Stimulated activated CD4-positive, alpha-beta T cell treated with anti-CD3 and anti-CD28 coated beads, TNF-alpha, amount 100 ng/mL, for 24 hours (primary cell): ENCODE measurements at places on chromosomes 3 and 15.

DNA sequence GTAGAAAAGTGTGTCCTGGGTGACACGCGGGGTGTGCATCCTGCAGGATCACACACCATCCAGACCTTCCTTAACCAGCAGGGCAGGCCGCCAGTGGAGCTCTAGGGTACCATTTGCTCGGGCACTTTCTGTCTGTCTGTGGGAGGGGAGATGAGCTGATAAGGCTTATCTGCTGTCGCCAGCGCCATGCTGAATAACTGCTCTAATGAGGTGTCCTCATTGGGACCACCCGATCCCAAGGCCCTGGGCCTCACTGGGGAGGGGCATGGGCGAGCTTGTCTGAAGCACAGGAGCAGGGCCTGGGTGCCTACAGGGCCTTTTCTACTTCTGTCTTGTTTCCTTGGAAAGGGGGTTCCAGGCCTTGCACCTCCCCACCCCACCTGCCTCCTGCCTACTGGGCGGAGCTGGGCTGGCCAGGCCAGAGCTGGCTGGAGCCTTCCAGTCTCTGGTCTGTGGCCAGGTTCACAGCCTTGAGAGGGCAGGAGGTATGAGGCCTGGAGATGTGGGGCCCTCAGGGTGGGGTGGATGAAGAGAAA, 2.5 kb upstream of the GATA2 start:
- DNase-seq = no peak

DNA sequence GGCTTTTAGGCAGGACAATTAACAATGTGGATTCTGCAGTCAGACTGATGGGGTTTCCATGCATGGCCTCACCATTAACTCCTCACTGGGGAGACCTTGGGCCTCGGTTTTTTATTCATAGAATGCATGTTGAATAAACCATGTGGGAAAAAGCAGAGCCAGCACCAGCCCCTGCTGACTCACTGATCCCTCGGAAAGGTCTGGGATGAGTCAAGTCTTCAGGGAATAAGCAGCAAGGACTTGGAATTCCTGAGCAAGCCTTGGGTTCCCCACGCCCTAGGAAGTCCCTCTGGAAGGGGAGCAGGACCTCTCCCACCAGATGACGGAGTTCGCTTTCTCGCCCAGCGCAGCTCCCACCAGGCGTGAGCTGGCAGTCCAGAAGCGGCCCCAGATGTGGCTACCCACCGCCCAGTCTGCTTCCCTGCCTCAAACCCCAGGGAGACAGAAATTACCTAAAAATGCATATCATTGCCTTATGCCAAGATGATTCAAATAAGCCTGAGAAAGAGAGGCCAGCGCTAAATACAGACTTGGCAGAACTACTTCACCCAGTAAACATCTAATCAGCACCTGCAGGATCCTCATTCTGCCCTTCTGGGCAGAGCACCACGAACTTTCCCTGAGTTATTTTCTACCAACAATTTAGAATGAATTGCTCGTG, 45.4 kb downstream of the BTD start:
- DNase-seq = no peak

DNA sequence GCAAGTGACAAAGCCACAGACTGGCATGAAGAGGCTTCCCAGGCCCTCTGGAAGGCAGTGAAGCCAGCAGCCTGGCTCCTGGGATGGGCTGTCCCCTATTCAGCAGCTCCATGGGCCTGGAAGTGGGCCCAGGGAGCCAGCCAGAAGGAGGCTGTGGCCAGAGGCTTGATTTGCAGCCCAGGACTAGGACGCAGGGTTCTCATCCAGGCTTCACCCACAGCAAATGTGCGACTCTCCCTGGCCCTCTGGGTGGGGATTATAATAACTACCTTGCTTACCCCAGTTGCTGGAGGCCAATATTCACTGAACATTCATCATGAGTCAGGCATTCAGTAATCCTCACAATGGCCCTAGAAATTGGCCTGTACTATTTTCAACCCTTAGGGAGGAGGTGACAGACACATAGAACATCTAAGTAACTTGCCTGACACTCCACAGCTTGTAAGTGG, 24.6 kb upstream of the SRP14 start:
- DNase-seq = no peak

DNA sequence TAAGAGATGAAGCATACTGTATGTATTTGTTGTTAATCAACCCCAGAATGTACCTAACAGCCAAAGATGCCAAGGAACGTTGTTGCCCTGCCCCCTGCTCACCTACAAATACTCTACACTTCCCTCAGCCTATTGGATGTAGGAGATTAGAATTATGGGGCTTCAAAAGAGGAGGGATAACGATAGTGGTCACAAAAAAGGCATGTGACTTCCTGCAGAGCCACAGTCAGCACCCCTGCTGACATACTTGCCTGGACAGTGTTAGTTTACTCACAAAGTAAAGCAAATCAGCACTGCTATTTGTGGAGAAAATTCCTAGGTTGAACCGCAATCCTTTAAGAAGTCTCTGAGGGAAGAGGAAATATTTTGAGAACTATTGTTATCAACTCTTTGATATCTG, 37.9 kb downstream of the PARP15 start:
- DNase-seq = no peak

- no peak for DNase-seq
These were observed 50.4 kb downstream of the GPR171 start for GRCh38 chr3:151152455-151153079.

DNA sequence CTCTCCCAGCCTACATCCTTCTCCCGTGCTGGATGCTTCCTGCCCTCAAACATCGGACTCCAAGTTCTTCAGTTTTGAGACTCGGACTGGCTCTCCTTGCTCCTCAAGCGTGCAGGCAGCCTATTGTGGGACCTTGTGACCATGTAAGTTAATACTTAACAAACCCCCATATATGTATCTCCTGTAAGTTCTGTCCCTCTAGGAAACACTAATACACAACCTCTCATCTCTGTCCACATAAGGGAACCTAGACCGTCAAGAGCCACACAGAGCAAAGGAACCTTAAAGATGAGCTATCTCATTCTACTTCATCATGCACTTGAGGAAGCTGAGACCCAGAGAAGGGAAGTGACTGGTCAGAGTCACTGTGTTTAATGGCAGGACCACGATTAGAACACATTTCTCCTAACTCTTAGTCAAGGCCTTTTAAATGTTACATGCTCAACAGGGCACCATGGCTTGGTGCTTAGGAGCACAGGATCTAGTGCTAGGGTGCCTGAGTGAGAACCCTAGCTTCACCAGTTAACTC, 50.3 kb downstream of the NPTN start:
- DNase-seq = no peak

GRCh38 chr3:186108106-186108940, 566 bp downstream of the ETV5 start:
- peak; percentile 21 for DNase-seq

GRCh38 chr3:16618721-16619120, 13.5 kb upstream of the DAZL start:
- no peak for DNase-seq

DNA sequence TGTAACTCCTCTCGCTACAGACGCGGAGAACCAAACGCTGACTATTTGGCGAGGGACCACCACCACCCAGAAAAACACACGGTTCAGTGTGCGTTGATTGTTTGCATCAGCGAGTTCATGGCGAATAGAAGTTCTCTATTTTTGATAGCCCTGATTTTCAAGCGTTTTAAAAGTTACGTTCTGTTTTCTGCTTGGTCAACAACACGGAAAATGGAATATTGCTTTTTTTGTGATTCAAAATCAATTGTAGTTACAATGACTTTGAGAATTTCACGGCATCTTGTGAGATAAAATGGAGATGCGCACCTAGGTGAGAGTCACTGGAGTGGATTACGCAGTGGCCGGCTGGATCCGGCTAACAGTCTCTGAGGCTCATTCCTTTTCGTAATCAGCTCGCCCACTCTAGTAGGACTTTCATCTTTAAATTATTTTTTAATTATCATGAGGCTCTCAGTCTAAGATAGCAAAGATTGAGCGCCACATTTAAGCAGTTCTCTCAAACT, 54.8 kb downstream of the CCDC54 start:
- DNase-seq = no peak

- DNase-seq = no peak
These were observed 64.5 kb downstream of the RYR3 start for GRCh38 chr15:33375236-33375635.
